ENCODE measurements at places on chromosomes 5 and 9.

GRCh38 chr5:177491429-177491945 is 5.9 kb downstream of the PDLIM7 start:
- DNase-seq = no peak

- DNase-seq = no peak
These were observed 199.4 kb downstream of the MED10 start for GRCh38 chr5:6178846-6179532.

DNA sequence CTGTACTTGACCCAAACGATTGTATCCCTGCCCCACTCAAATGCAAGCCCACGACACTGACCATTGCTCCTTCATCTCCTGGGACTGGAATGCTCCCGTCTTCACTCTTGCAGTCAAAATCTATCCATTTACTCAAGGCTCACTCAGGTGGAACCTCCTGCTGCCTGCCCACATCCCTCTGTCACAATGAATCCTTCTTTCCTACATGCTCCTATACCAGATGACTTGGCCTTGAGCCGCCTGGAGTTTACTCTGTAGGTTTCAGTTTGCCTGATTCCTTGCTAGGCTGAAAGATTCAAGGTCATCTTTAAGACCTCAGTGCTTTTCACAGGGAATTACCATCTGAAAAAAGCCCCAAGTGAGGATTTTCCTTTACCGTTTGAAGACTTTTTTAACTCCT is 264.1 kb downstream of the GLIS3 start:
- no peak for DNase-seq

DNA sequence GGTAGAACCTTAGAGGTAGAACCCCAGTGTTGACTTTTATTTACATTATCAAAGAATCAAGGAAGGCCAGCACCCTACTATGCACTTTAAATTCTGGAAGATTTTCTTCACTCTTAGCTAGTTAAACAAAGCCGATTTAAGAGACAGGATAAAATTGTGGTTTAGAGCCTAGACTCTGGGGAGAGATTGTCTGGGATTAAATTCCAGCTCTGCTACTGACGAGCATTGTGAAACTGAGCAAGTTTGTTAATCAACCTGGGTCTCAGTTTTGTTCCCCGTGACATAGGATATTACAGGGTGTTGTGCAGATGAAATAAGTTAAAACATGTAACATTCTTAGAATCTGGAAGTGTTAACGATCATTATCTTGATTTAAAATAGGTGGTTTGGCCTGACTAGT is 83.5 kb downstream of the FEM1C start:
- DNase-seq = no peak

GRCh38 chr5:133259199-133259997 is 207.6 kb downstream of the HSPA4 start:
- DNase-seq = no peak

DNA sequence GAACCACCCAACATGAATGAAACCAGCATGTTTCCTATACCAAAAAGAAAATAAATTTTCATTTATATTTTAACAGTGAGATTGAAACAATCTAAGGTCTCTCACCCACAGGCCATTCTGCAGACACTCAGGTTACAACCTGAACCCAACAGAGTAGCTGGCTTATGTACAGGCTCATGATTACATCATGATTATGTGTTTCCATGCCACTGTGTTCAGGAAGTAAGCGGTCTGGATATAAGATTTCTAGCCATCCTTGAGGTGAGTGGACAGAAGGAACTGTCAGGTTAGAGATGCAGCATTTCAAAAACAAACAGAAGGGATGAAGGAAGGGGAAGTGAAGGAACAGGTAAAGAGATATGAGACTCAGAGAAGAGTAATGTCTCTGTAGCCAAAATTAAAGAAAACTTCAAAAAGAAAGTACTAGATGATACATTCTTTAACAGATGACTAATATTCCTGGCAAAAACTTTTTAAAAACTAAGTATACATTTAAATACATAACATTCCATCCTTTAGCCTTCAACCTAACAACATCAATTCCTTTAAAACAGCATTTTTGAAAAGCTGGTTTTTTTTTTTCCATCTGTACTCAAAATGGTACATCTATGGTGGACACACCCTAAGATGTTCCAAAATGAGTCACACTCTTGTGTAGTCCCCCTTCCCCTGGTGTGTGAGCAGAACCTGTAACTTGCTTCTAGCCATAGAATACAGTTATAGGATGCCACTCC is 119.8 kb downstream of the LPAR1 start:
- no peak for DNase-seq

GRCh38 chr9:97425973-97426336 is 14.1 kb downstream of the TDRD7 start:
- no peak for DNase-seq

- no peak for DNase-seq
These were observed 51.5 kb upstream of the ICE1 start for GRCh38 chr5:5371005-5371404.

GRCh38 chr5:118407958-118408357 is 580.4 kb downstream of the DTWD2 start:
- DNase-seq = no peak

GRCh38 chr9:19967216-19967887 is 178.5 kb upstream of the SLC24A2 start:
- DNase-seq = no peak

GRCh38 chr5:115096034-115096769 is 73.5 kb downstream of the TRIM36 start:
- DNase-seq = no peak

Data from NCI-H187 (cell line).